ENCODE measurements at places on chromosomes 7 and 10. TPM values are rescaled to one million over a fixed set of nuclear protein-coding genes. Genes with fewer than 3 reads are reported as not detected.

The GPRIN2 gene
- 7.8 TPM for total RNA-seq

The GRM3 gene
- not detected for total RNA-seq

The ANKMY2 gene
- total RNA-seq = 8.2 TPM

The NPC1L1 gene
- total RNA-seq = under 0.01 TPM

The POLR1F gene
- 19.5 TPM for total RNA-seq

The MBL2 gene
- not detected for total RNA-seq

The RSPH10B gene
- not detected for total RNA-seq

The ADCK2 gene
- total RNA-seq = 53.1 TPM

The SLC29A4 gene
- total RNA-seq = 12.3 TPM

The TDRD1 gene
- total RNA-seq = not detected

The ZNF655 gene
- total RNA-seq = 38.3 TPM

The GSAP gene
- total RNA-seq = 14.0 TPM

The DENND2A gene
- not detected for total RNA-seq

The HOXA13 gene
- not detected for total RNA-seq

The SH2D4B gene
- total RNA-seq = under 0.01 TPM

The BLNK gene
- 10.6 TPM for total RNA-seq

The OR13A1 gene
- not detected for total RNA-seq

The CHRM2 gene
- total RNA-seq = not detected

The HTR5A gene
- not detected for total RNA-seq

The ABCC2 gene
- total RNA-seq = 0.71 TPM

The GSTO2 gene
- 6.5 TPM for total RNA-seq

The NANOS1 gene
- total RNA-seq = 0.68 TPM

The XPNPEP1 gene
- 138 TPM for total RNA-seq

The DNAH11 gene
- total RNA-seq = 7.3 TPM

The UBE2D4 gene
- 5.6 TPM for total RNA-seq

The ELAPOR2 gene
- total RNA-seq = 10.5 TPM

The OPALIN gene
- not detected for total RNA-seq

All from nasal cavity respiratory epithelium epithelial cell of viscerocranial mucosa (primary cell).